ENCODE measurements at places on chromosomes 1 and 21. TPM values are rescaled to one million over a fixed set of nuclear protein-coding genes. Genes with fewer than 3 reads are reported as not detected.

Gene MAP7D1
- 186 TPM for total RNA-seq

Gene SLAMF6
- 5.6 TPM for total RNA-seq

DNA sequence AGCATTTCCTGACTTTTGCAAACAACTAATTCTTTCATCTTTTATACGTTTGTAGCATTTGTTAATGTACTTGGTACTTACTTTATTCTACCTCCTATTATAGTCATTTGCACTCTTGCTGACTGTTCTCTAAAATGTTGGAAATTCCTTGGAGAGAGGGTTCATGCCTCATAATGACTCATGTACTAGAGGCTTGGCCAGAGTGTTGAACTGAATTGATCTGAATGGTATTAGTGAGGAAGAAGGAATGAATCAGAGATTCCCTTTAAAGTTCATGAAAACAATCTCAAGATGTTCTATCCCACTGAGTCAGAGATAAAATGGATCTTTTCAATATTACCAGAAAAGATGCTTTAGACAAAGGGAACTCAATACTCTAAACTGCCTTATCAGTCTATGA is 383.4 kb downstream of the SEC16B start:
- DNase-seq: no peak

DNA sequence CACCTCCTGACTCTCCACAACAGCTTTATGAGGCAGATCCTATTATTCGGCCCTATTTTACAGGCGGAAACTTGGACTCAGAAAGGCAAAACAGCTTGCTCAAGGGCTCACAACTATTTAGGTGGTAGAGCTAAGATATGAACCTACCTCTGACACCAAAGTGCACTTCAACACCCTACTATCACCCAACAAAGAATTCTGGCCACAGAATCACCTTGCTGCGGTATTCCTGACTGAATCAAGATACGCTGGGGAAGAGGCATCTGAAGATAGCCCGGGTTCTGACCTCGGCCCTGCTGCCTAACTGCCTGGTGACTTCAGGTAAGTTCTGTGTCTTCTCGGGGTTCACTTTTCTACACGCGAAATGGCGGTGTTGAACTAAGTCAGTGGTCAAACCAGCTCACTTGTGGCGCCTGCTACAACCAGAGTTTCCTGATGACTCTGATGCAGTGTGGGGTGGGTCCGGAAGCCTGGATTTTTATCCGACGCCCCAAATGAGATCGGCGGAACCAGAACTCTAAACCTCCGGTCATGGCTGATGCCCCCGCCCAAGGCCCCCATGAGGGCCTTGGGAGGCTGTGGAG is 608 bp downstream of the PEF1 start:
- no peak for DNase-seq

- no peak for DNase-seq
Observed at GRCh38 chr1:88327391-88328267, 356.4 kb upstream of the PKN2 start.

DNA sequence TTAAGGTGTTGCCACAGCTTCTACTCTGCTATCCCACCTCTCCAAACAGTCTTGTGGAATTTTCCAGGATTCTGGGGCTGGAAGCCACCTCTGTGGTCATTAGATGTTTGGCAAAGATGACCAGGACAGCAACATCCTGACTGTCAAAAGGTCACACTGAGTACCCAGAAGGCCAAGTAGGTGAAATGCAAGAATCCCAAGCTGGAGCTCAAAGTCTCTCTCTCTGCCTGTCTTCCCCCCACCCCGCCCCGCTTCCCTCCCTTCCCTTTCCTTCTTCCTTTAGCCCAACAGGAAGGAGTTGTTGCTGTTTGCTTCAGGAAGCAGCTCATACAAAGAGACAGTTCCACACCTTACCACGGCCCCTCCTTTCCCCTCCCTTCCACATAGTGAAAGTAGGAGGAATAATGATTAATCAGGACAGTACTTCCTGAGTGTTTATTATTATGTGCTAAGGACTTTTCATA is 75.6 kb upstream of the SLC2A1 start:
- no peak for DNase-seq

GRCh38 chr1:10074852-10075730 is 42.3 kb downstream of the UBE4B start:
- DNase-seq: no peak

DNA sequence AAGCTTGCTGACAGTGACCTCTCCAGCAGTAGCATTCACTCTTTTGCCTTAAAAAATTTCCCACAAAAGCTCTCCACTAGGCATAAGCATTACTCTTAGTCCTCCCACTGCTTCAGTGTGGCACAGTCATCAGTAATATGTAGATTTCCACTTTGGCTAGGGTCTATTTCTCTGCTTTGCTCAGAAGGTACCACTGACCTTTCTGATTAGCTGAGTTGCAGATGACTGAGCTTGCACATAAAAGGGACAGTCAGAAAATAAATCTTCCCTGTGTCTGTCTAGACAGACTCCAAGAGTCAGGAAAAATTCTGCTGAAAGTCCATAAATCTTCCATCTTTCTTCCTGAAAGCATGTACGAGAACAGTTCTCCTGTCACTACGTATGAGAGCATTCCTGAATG is 56.6 kb upstream of the APP start:
- no peak for DNase-seq

GRCh38 chr1:150529017-150529416 is 13.5 kb downstream of the FALEC start:
- no peak for DNase-seq

- no peak for DNase-seq
Observed at GRCh38 chr1:39063191-39063590, 37.0 kb downstream of the NDUFS5 start.

GRCh38 chr21:17786071-17786850 is 32.9 kb downstream of the C21orf91 start:
- DNase-seq: no peak

- no peak for DNase-seq
Observed at GRCh38 chr1:101051688-101052638, 26.4 kb upstream of the DPH5 start.

DNA sequence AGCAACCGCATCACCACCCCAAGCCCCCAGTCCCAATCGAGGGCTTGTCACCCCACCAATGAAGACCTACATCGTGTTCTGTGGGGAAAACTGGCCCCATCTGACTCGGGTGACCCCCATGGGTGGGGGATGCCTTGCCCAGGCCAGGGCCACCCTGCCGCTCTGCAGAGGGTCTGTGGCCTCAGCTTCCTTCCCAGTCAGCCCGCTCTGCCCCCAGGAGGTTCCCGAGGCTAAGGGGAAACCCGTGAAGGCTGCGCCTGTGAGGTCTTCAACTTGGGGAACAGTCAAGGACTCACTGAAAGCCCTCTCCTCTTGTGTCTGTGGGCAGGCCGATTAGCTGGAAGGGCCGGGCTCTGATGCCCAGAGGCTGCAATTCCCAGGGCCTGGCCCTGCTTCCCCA is 2.0 kb downstream of the SRARP start:
- DNase-seq: no peak

DNA sequence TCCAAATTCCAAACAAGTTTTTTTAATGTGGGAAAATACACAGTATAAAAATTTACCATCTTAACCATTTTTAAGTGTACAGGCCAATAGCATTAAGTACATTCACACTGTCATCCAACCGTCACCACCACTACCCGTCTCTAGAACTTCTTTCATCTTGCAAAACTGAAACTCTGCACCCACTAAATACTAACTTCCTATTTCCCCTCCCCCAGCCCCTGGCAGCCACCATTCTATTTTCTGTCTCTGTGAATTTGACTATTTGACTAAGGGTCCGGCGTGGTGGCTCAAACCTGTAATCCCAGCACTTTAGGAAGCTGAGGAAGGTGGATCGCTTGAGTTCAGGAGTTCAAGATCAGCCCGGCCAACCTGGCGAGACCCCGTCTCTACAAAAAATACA is 36.1 kb downstream of the CLSTN1 start:
- no peak for DNase-seq

GRCh38 chr21:26773058-26773457 is 72.2 kb downstream of the ADAMTS1 start:
- DNase-seq: no peak

- no peak for DNase-seq
Observed at GRCh38 chr1:16986962-16987361, 6.5 kb upstream of the MFAP2 start.

DNA sequence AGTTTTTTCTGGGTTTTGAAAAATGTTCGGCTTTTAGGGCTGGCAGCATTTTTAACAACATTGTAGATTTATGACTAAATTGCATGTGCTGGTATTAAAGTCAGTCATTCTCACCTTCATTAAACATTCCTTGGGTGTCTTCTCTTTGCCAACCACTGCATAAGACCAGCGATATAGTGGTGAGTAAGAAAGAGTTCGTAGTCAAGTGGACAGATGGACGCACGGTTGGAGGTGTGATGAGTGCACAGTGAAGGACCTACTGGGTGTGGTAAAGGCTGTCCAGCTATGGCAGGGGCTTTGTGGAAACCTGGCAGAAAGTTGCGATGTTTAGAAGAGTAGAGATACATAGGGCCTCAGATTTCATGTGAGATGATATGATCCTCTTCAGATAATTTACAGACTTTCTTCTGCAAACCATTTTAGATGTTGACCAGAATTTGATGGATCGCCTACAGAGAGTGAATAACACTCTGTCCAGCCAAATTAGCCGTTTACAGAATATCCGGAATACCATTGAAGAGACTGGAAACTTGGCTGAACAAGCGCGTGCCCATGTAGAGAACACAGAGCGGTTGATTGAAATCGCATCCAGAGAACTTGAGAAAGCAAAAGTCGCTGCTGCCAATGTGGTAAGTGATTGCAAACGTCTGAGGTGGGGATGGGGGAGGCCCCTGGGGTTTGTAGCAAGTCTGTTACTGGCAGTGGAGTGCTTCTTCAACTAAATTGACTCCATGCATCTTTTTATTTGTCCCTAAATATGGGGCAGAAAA is 56.0 kb upstream of the LAMC2 start:
- no peak for DNase-seq

GRCh38 chr1:37001703-37002102 is 32.6 kb downstream of the GRIK3 start:
- DNase-seq: no peak

DNA sequence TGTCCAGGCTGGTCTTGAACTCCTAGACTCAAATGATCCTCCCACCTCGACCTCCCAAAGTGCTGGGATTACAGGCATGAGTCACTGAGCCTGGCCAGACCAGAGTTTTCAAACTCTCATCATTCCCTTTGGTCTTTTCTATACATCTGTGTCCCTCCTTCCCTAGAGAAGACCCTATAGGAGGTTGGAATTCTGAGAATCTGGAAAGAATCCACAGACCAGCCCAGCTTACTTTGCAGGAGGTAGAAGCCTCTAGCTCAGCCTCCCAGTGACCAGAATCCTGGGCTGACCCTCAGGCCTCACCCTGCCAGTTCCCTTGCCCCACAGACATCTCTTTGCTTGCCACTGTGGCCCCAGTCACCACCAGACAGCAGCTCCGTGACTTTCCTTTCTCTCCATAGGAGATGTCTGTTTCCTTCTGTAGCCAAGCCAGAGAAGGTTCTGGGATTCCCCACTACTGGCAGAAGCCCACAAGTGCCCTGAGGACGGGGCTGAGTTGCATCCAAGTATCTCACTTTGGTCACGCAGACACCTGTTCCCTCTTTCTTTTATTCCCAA is 34.7 kb upstream of the KHDRBS1 start:
- no peak for DNase-seq

DNA sequence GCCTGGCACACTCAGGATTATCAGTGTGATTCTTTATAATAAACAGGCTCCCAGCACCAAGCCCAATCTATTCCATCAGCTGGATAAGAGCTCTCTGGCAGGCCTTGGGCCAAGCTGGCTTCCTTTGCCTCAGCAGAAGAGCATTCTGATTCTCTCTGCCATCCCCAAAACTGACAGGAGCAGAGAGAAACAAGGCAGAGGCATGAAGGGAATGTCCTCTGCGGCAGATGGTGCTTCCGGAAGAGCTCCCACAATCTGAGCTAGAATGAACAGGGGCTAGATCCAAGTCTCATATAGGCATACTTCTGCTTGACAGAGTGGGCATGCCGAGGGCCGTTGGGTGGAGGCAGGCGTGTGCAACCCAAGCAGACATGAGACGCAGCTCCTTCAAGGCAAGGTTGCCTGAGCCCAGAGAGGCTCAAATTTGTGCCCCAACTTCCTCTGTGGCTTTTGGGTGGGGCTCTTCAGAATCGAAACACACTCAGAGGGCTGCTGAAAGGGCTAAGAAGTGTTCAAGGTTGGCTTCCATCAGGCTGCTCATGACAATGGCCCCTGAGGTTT is 4.0 kb downstream of the CAPN2 start:
- DNase-seq: no peak

- DNase-seq: no peak
Observed at GRCh38 chr1:221689138-221689537, 52.8 kb downstream of the DUSP10 start.

- no peak for DNase-seq
Observed at GRCh38 chr1:31831397-31832378, 15.9 kb upstream of the SPOCD1 start.
